ENCODE measurements at places on chromosomes 1 and 21.

DNA sequence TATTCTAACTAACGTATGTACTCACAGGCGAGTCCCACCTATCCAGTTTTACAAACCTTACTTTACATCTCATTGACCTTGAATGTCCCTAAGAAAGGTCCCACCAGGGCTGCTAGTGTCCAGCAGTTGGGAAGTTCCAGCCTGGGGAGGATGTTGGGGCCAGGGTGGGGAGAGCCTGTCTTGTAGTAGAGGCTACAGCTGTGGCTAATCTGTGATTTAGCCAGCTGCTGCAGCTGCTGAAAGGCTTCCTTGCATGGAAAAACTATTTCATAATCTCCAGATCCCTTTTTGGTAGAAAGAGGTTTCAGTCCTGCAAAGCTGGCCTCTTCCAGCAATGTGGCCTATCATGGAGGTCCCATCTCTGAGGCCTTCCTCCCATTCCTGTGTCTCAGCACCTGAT, 23.1 kb downstream of the TNN start:
- peaks cover 11% of the 10 kb centered on the region for H3K4me1 ChIP-seq
- DNase-seq, result peak; percentile 11
- H3K4me3 ChIP-seq, result no peak overlapping the region
- H3K27ac ChIP-seq, result no peak overlapping the region

DNA sequence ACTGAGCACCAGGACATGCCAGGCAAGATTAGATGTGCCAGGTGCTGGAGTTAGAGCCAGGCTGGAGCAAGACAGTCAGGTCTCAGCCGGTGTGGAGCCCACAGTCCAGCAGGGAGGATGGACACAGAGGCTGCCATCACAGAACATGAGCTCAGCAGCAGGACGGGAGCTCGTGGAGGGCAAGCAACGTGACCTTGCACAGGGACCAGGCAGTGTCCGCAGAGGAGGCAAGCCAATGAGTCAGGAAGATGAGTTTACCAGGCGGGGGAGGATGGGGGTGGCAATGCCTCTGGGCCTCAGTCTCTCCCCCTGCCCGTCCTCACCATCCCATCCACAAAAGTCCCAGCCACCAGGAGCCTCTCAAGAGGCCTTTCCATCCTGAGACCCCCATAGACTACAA, 20.7 kb upstream of the ZC3H12A start:
- H3K36me3 ChIP-seq, result no peaks in the 10 kb centered on the region
- no peak overlapping the region for H3K27ac ChIP-seq
- no peak overlapping the region for H3K4me3 ChIP-seq
- peaks cover 7% of the 10 kb centered on the region for H3K4me1 ChIP-seq
- DNase-seq, result no peak
- no peaks in the 10 kb centered on the region for H3K27me3 ChIP-seq

DNA sequence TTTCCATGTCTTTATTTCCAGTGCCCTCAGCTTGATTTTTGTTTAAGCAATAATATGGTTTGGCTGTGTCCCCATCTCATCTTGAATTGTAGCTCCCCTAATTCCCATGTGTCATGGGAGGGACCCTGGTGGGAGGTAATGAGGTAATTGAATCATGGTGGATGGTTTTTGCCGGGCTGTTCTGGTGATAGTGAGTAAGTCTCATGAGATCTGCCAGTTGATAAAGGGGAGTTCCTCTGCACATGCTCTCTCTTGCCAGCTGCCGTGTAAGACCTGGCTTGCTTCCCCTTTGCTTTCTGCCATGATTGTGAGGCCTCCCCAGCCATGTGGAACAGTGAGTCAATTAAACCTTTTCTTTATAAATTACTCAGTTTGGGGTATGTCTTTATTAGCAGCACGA, 559.6 kb upstream of the ADAMTS5 start:
- no peak overlapping the region for H3K27ac ChIP-seq
- no peaks in the 10 kb centered on the region for H3K27me3 ChIP-seq
- DNase-seq, result no peak
- no peaks in the 10 kb centered on the region for H3K36me3 ChIP-seq
- H3K4me3 ChIP-seq, result no peak overlapping the region

DNA sequence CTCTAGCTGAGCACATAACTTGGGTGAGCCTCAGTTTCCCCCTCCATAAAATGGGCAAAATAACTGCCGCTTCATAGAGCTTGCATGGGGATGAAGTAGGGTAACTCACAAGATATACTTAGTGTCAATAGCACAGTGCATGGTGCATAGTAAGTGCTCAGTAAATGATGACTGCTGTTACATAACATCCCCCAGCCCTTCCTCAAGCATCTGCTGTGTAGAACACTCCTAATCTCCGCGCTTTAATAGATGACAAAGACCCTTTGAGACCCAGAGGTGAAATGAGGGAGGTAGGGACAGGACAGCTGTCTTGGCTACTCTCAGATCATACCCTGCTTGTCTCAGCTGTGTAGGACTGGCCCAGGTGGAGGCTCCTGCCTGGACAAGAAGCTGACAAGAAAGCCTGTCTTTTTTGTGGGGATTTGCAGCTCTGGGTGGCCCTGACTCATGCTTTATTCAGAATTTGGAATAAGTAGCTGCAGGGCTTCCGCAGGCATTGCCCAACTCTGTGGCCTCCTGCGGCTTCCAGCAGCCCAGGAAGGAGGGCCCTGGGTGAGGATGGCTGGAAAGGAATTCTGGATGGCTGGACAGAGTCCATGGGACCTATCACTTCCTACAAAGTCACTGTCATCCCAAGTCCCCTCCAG, 20.7 kb upstream of the PADI4 start:
- H3K4me3 ChIP-seq, result no peak overlapping the region
- H3K27me3 ChIP-seq, result no peaks in the 10 kb centered on the region
- H3K36me3 ChIP-seq, result no peaks in the 10 kb centered on the region
- H3K27ac ChIP-seq, result no peak overlapping the region

GRCh38 chr1:15354580-15354965, 55.1 kb upstream of the EFHD2 start:
- no peaks in the 10 kb centered on the region for H3K4me1 ChIP-seq
- H3K4me3 ChIP-seq, result no peak overlapping the region
- no peaks in the 10 kb centered on the region for H3K27me3 ChIP-seq
- no peaks in the 10 kb centered on the region for H3K36me3 ChIP-seq
- no peak for DNase-seq
- no peak overlapping the region for H3K27ac ChIP-seq

DNA sequence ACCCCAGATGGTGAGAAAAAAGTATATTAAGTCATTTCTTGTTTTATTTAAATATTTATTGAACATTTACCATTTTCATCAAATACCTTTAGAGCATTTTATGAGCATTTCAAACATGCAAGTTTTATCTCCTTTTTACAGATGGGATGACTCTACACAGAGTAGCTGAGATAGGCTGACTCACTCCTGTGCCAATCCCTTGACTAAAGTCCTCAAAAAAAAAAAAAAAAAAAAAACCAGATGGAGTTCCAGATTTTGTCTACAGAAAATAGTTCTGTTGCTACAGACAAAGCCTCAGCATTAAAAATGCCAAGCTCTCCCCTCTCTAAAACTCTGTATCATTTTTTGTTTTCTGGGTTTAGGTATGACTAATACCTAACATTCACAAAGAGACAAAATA, 303.0 kb upstream of the PLD5 start:
- no peaks in the 10 kb centered on the region for H3K36me3 ChIP-seq
- H3K4me3 ChIP-seq, result no peak overlapping the region
- no peaks in the 10 kb centered on the region for H3K4me1 ChIP-seq
- H3K27me3 ChIP-seq, result no peaks in the 10 kb centered on the region
- DNase-seq, result no peak

GRCh38 chr1:172351346-172351745, 69.1 kb upstream of the C1orf105 start:
- H3K27me3 ChIP-seq, result no peaks in the 10 kb centered on the region
- H3K36me3 ChIP-seq, result no peaks in the 10 kb centered on the region
- no peak for DNase-seq
- no peak overlapping the region for H3K4me3 ChIP-seq

- no peaks in the 10 kb centered on the region for H3K36me3 ChIP-seq
- no peak overlapping the region for H3K27ac ChIP-seq
- no peaks in the 10 kb centered on the region for H3K4me1 ChIP-seq
- no peaks in the 10 kb centered on the region for H3K27me3 ChIP-seq
- DNase-seq, result no peak
- H3K4me3 ChIP-seq, result no peak overlapping the region
Observed at GRCh38 chr1:84888753-84889152, 4.3 kb downstream of the LPAR3 start.

- peak overlapping the region; percentile 41 for H3K4me3 ChIP-seq
- H3K27me3 ChIP-seq, result no peaks in the 10 kb centered on the region
- H3K4me1 ChIP-seq, result peaks cover 19% of the 10 kb centered on the region
Observed at GRCh38 chr1:180536821-180537372, 21.9 kb upstream of the OVAAL start.
